ENCODE measurements at places on chromosomes 4 and X. TPM values are rescaled to one million over a fixed set of nuclear protein-coding genes. Genes with fewer than 3 reads are reported as not detected.
A peak's percentile ranks its signal among the peaks of the same experiment; 100 is the strongest.

DNA sequence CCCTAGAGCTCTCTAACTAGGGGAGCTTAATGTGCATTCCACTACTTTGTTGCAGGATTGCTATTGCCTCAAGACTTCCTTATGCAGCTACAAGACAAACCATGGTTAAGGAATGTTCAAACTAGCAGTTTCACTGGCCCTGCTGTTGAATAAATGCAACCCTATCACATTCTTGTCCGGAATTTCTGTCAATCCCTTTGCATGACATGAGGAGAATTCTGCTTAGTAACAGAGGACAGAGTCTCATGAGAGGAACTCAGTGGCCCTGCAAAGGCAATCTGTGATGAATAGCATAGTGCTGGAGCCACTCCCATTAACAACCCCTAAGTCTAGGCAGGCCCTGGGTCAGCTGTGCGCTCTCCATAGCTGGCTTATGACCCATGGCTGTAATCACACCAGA is 30.7 kb upstream of the SGMS2 start:
- DNase-seq, result no peak

- peak; percentile 21 for DNase-seq
Observed at GRCh38 chrX:17374619-17375366, at the start of gene NHS. NHS (plus strand) TSS chrX:17375200; CDS start chrX:17375758, 558 bp downstream.

DNA sequence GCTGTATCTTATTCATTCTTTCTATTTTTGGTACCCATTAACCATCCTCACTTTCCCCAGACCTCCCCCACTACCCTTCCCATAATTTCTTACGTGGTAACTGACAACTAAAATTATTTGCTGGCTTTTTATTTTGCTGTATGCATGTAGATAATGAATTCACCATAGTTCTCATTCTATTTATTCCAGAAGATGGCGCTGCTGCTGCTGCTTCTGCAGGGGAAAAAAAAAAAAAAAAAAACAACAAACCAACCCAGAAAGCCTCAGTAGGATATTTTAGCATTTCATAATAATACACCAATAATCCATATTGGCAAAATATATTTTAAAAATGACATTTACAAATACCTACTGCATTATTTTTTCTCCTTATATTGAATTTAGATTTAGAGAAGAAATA is 416.6 kb upstream of the MAGEB18 start:
- DNase-seq, result no peak

The RPL36A gene
- 302 TPM for total RNA-seq

The LNX1 gene
- not detected for total RNA-seq

The HSFX2 gene
- not detected for total RNA-seq

The ZDHHC15 gene
- total RNA-seq, result 0.27 TPM
